Chondrocyte (in vitro differentiated cells): ENCODE measurements at places on chromosomes 6 and 20.

GRCh38 chr6:28206928-28207509, 18.1 kb upstream of the ZSCAN9 start:
- DNase-seq, result no peak

DNA sequence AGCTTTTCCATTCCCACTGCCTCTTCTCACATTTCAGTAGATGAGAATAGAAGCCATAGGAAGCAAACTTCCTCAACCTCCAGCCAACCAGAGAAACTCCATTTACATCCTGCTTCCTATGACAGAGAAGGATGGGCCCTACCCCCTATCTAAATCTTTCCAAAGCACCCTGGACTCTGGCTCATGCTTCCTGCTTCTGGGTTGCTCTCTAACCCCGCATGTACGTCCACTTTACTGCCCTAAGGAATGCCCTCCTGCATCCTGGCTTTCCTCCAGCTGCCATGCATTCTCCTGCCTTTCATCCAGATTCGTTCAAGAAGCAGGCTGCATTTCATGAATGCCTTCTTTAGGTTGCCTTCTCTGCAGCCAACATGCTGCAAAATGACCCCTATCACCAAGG, 91.9 kb downstream of the FAM217A start:
- no peak for DNase-seq

- no peak for DNase-seq
Observed at GRCh38 chr6:117128052-117128451, 137.3 kb upstream of the VGLL2 start.

GRCh38 chr20:44354979-44355497, 461 bp upstream of the HNF4A start:
- no peak for DNase-seq
